ENCODE measurements at places on chromosomes 4 and X.

DNA sequence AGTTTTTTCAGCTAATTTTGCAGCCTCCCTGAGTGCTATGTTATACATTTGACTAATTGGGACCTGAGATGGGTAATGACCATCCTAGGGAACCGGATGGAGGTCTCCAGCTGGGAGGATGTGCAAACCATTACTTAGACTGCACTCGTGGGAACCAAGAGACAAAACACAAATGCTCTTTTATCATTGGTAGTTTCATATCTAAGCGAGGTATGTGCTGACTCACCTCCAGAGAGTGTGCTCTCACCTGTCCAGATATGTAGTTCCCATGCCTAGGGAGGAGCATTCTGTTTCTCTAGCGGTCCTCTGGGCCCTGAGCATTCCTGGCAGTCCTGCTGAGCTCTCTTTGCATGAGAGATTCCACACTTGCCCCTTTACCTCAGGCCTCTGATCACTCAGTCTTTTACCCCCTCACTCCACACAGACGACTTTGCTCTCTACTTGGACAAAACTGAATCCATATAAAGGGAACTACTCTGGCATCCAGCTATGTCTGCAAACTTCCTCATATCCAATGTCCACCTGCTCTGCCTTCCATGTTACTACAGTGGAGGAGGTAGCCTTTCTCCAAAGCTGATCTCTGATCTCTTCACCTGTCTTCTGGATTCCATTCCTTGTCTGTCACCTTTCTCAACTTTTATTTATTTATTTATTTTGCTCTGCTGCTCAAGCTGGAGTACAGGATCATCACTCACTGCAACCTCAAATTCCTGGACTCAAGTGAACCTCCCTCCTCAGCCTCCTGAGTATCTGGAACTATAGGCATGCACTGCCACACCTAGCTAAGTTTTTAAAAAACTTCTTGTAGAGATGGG is 88.4 kb downstream of the LRP2BP start:
- no peak for DNase-seq

DNA sequence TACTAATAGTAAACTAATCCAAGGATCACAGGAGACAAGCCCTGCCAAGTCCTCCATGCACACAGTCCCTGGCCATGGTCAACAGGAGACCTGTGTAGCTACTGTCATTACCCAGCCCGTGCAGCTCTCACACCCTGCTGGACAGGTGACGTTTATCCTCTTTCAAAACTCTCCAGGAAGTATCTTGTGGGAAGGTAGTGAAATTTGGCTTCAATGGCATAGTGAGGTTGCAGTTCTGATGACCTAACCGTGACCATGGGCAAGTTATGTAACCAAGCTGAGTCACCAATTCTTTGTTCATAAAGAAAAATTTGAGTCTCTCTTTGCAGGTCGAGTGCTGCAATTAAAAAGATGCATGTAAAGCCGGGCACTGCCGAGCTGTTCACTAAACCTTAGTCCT is 11.3 kb upstream of the SLC2A9 start:
- DNase-seq: no peak

DNA sequence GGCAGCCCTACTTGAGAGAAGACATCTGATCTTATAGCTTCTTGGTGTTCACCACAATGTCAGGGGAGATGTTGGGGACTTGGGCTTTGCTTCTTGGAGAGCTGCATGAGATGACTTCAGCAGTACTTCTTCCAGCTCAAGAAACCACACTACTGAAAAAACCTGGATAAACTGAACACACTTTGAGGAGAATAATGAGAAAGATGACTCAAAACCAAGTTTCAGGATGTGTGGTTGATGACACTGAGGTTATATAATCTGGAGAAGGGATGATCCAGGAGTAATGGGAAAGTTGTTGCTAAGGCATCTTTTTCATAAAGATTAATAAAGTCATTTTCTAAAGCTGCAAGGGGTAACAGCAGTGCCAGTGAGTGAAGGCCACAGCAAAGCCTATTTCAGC is 58.4 kb upstream of the PNPLA4 start:
- no peak for DNase-seq

GRCh38 chr4:5198656-5199541 is 147.6 kb downstream of the STK32B start:
- no peak for DNase-seq

DNA sequence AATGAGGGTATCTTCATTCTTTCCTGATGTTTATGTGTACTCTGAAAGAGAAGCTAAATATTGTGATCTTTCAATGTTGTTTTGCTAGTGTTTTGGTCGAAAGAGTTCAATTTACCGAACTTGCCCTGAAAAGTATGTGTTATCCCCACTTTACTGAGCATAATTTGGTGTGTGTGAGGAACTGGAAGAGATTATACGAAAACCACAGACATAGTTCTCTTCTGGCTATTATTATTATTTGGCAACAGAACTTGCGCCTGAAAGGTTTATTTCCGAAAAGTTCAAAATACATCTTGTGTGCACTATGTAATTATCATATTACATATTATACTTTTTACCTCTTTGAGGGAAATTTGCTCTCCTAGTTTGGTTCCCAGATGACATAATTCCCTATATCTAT is 232.5 kb upstream of the INTU start:
- no peak for DNase-seq

DNA sequence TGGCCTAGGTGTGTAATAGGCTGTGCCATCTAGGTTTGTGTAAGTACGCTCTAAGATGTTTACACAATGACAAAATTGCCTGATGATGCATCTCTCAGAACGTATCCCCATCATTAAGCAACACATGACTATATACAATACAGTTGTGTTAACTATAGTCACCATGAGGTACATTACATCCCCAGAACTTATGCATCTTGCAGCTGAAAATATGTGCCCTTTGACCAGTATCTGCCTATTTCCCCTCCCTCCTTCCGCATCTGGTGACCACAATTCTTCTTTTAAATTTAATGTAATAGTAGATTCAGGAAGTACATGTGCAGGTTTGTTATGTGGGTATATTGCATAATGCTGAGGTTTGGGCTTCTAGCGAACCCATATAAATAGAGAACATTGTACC is 239.8 kb upstream of the IL1RAPL1 start:
- no peak for DNase-seq

DNA sequence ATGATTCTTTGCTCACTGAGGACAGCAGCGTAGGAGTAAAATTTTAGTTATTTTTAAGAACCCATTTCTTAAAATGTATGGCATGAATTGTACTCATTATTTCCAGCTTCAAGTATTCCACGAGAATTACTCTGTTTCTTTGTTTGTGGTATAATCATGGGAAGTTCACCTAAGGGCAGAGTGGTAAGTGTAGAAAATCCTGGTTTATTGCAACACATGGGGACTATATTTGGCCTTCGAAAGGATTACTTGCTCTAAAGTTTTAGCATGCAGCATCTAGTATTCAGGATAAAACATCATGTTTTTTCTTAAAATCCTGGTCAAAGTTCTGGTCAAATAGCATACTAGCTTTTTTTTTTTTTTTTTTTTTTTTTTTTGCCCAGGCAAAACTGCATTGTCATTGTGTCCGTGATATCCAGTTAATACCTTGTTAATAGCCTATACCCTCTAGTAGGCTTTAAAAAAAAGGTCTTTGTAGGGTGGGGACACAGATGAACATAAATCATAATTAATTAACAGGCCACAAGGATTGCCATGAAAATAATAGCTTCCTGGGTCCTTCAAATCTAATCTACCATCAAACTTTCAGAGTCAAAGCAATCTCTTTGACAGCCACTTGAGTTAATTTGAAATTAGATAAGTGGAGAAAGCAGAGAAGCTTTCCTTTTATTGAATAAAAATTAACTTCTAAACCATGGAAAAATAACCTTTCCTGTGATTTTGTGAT is 44.6 kb upstream of the VEGFC start:
- DNase-seq: no peak

GRCh38 chr4:181858741-181859140 is 384.5 kb upstream of the TENM3 start:
- DNase-seq: no peak

DNA sequence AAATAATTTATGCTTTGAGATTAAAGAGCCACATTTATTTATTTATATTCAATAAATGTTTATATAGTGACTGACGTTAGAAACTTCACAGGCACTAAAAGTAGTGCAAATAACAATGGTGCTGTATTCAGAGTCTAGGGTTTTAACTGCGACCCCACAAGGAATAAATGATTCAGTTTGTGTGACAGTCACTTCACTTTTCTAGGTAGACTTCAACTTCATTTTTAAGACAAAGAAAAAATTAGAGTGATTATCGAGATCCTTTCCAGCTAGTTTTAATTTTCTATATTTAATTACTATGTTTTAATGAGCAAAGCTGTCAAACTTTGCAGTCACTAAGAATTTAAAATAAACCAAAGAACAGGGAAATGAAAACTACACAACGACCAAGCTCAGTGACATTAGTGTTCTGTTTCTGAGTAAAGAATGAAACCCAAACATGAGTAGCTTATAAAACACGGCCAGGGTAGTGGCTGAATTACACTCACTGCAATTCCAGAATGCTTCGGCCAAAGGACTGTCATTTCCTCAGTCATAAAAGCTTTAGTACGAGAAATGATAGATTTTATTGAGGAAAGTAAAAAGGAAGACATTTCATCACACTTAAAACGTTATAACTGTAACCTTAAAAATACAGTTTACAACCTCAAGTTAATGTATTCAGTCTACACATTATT is 38.6 kb downstream of the ADGRA3 start:
- no peak for DNase-seq

DNA sequence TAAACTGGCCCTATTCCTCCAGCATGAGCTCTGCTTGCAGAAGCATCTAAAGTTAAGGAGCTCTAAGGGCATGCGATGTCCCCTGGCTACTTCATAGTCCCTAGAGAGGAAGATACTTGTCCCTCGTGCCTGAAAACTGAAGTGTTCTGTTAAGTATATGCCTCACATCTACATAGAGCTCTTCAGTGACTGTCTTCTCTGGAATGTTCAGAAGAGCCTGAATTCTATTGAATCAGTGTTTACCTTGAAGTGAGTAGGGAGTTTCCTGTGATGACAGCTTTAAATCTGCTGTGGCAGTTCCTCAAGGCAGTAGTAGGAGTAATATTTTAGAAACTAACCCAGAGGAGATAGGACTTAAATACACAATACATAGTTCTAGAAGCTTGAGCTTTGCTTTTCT is 111.2 kb downstream of the ZNF518B start:
- no peak for DNase-seq

GRCh38 chr4:150381036-150381435 is 200.9 kb upstream of the MAB21L2 start:
- no peak for DNase-seq

DNA sequence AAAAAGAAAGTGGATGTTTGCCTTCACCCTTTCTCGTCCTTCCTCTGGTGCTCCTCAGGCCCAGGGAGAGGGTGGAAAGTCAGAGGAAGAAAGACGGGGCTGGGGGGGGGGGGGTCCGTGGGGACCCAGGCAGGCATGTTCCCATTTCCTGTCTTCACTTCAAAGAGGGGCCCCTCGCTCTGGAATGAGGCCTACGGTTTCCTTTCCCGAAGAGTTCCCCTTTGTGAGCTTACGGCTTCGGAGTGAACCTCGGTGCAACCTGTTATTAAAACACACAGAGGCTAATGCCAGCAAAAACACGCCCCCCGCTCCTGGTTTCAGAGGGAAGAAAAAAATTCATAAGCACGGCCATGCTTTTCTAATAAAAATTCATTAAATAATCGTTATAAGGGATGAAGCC is 40.1 kb downstream of the SHOX start:
- DNase-seq: no peak

DNA sequence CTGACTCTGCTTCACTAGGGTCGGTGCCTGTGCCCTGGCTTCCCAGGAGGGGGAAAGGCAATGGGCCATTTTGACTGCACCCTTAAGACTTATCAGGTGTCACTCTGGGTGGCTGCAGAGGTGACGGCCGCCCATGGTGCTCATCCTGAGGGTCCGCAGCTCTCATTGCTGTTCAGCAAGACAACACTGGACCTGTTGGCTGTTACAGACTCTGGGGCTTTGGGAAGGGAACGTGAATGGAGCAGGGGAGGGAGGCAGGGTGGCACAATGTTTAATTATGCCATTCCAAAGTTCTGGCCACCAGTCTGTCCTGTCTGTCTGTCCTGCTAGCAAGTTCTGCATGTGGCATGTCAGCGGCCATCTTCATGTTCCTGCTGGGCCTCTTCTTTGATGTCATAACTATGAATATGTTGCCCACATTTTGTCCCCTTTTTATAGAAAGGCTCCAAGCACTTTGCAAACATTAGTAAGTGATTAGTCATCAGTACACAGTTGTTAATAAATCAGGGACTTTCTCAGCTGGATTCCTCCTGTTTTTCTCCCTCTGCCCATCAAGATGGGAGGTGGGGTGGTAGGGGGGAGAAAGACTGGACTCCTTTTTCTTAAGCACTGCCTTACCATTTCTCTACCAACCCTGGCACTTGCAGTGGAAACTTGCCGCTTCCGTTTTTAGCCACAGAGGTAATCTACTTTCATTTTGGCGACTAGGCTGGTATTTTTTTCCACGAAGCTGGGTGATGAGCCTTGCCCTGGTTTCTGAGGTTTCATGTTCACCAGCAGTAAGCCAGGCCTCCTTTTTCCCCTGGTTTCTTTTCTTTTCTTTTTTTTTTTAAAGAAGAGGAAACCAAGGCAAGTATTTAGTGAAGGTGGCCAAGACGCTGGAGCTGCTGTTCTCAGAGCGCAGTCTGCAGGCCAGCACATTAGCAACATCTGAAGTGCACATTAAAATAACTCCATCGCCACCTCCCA is 88.6 kb upstream of the TRIM2 start:
- no peak for DNase-seq

- DNase-seq: no peak
These were observed 273.5 kb upstream of the HS3ST1 start for GRCh38 chr4:11701966-11702725.

DNA sequence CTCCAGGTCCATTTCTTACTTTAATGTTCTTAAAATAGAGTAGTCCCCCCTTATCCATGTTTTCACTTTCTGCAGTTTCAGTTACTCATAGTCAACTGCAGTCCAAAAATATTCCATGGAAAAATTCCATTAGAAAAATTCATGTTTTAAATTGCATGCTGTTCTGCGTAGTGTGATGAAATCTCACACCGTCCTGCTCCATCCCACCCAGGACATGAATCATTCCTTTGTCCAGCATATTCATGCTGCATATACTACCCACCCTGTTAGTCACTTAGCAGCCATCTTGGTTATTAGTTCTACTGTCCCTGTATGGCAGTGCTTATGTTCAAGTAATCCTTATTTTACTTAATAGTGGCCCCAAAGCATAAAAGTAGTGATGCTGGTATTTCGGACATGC is 5.4 kb upstream of the PDLIM5 start:
- DNase-seq: no peak

DNA sequence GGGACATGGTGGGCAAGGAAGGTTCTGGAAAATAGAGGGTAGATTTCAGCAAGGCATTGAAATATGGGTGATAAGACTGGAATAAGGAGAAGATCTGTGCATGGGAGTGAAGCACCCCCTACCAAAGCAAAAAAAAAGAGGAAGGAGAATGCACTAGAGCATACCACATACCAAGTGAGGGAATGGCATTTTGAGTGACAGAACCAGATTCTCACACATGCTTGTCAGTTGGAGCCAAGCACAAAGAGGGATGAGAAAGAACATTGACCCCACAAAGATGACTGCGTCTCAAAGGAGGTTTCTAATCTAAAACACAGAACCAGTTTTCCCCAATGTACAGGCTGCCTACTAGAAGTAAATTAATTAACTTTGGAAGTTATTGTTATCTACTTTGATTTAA is 140.3 kb upstream of the SMAD1 start:
- no peak for DNase-seq

- no peak for DNase-seq
These were observed 20.9 kb downstream of the PGM2 start for GRCh38 chr4:37847311-37847884.

- DNase-seq: no peak
These were observed 1222.0 kb upstream of the PRKX start for GRCh38 chrX:4935401-4935800.
